Heart left ventricle (tissue), 16 donors: ENCODE measurements at places on chromosomes 1 and 21.

GRCh38 chr1:1528301-1529267, 11.8 kb downstream of the TMEM240 start:
- DNase-seq, result no peak

- no peak for DNase-seq
Measured at GRCh38 chr1:226671277-226671676, 67.8 kb downstream of the ITPKB start.

DNA sequence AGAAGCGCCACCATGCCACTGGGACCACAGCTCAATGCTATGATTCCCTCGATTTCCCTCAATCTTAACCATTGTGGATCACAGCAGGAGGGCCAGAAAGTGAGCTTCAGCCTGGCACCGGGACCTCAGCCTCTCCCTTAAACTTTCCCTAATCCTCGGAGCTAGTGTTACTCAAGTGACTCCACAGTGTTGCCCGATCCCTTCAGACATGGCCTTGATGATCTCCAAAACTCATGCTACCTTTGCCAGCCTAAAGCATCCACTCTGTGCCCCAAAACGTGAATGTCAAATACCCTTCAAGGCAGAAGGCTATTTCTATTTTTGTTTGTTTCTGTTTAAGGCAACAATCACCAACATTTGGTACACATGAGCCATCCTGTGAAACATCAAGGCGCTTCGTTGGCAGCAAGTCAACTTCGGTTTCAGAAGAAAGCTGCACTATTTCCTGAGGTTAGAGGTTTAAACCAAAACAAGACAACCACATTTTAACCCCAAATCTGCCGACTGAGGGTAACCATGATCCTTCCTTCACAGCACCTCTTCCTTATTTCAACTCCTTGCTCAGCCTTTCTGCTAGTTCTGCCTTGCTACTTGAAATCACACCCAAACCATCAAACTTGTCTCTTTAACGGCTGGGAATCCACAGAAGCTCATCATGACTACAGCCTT, 94.4 kb upstream of the KRTAP19-8 start:
- no peak for DNase-seq

DNA sequence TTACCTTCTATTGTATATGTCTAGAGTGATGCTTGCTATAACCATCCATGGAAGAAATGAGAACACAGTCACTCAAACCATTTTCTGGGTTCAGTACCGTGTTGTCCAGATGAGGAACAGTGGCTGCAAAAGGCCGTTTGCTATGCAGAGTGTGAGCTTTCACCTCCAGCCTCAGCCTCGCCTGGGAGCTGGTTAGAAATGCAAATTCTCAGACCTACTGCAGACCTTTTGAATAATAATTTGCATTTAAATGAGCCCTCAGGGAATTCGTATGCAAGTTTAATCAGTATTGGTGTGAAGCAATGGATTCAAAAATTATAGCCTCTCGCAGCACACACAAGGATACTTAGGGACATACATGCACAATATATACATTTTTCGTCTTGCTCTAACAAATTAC, 24.1 kb downstream of the KCNJ15 start:
- no peak for DNase-seq

DNA sequence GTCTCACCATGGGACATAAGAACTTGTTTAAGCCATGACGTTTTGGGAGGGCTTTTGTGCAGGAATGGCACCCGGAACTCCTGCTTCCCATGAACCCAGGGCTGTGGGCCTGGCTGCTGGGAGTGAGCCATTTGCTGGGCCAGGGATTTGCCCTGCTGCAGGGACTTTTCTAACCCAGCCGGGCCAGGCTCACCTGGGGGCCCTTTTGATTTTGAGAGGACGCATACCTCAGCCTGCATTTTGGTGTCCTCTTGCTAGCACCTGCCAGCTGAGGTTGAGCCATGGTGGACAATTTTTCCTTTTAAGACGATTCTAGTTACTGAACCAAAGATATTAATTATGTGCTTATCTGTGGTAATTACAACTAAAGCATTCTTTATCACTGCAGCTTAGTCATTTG, 28.9 kb downstream of the GALNT2 start:
- no peak for DNase-seq

- DNase-seq, result no peak
Measured at GRCh38 chr21:16421007-16421406, 691.2 kb downstream of the USP25 start.

GRCh38 chr1:24154215-24154614, 11.3 kb upstream of the IL22RA1 start:
- no peak for DNase-seq
